ENCODE measurements at places on chromosomes 2 and 18. TPM values are rescaled to one million over a fixed set of nuclear protein-coding genes. Genes with fewer than 3 reads are reported as not detected.

DNA sequence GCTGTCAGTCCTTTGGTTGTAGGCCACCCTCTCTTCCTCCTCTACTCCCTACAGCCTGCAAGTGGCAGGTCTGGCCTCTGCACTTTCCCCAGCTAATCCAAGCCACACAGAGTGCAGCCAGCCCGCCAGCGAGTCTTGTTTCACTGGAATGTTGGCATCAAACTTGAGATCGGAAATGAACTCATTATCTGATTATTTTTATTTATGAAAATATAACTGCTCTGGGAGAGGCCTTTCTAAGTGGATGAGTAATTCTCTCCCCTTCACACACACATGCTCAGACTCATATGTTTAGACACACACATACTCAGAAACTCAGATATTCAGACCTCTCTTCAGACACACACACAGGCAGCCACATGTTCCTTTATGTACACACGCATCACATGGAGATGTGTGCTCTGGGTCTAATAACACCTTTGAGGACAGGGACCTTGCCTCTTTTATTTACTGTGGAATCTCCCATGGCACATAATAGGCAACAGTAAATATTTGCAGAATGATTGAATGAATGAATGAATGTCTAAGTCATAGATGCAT lies 151.3 kb downstream of the ZFP36L2 start:
- peak; percentile 72 for DNase-seq

GRCh38 chr2:42876326-42876751 lies 84.0 kb upstream of the HAAO start:
- no peak for DNase-seq

- peak; percentile 10 for DNase-seq
Measured at GRCh38 chr2:142112757-142113221, 18.0 kb downstream of the LRP1B start.

- DNase-seq = peak; percentile 58
Measured at GRCh38 chr2:11710210-11710609, 36.2 kb upstream of the LPIN1 start.

GRCh38 chr18:58586886-58587285 lies 42.0 kb downstream of the ALPK2 start:
- no peak for DNase-seq

- DNase-seq = peak; percentile 96
Measured at GRCh38 chr2:169827272-169828140, at the start of gene UBR3. UBR3 (plus strand) TSS chr2:169827454; CDS start chr2:169827508, 54 bp downstream.

- DNase-seq = no peak
Measured at GRCh38 chr18:28407681-28408080, 230.8 kb upstream of the CDH2 start.

DNA sequence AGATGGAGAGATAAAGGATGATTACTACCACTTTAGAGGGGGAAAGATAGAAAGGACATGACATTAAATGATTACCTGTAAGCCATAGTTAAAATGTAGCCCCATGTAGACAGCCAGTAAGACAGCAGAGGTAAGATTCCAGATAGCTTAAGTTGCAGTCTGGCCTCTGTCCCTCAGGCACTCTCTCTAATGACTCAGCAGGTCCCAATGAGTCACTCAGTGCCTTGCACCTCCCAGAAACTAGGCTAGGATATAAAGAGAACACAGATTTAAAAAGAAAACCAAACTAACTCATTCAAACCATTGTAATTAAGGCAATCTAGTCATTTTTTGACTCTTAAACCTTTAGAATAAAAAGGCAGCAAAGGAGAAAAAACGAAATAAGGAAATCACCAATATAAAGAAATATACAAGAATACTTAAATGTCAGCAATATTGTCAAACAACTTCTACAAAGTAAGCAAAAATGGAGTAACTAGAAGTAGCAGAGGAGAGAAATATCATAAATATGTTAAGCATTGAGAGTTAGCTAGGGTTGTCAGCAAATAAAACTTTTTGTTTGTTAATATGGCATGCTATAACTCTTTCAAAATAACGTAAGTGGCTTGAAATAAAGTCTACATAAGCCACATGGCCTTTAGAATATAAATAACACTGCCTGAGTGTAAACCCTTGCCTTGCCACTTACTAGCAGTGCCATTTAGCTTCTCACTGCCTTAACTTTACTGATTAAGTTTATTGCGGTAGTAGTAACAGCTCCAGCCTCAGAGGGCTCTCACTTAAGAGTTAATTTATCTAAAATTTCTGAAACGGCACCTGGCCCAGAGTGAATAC lies 48.5 kb downstream of the SOCS6 start:
- DNase-seq = peak; percentile 63

- no peak for DNase-seq
Measured at GRCh38 chr2:128277961-128278681, 40.5 kb downstream of the HS6ST1 start.

DNA sequence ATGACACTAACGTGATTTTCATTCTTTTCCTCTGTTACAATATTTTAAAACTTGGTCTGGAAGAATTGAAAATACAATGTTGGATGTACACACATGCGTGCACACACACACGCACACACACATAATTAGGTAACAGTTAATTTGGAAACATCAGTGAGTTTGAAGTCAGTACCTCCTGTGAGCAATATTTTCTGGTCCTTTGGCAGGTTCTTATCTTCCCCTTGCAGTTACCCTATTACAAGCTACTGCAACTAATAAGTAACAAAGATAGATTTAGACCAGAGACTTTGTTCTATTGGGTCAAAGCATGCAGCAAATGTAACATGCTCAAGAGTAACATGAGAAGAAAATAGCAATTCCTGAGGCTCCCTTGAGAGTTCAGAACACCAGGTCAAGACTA lies 73.3 kb downstream of the ZNF385B start:
- no peak for DNase-seq

The TTN gene
- total RNA-seq = 0.07 TPM

The PLGLB1 gene
- total RNA-seq = not detected

The ALPP gene
- total RNA-seq = not detected

The KIAA2012 gene
- total RNA-seq = 0.17 TPM
